Vagina (tissue), 2 donors: ENCODE measurements at places on chromosomes 12 and 14. TPM values are rescaled to one million over a fixed set of nuclear protein-coding genes. Genes with fewer than 3 reads are reported as not detected.

- no peak for DNase-seq
Measured at GRCh38 chr14:86897704-86898513, 1095.1 kb downstream of the GALC start.

- no peak for DNase-seq
Measured at GRCh38 chr12:54060975-54061778, 7.5 kb downstream of the HOXC4 start.

The LAG3 gene
- total RNA-seq, result 10.3 TPM

DNA sequence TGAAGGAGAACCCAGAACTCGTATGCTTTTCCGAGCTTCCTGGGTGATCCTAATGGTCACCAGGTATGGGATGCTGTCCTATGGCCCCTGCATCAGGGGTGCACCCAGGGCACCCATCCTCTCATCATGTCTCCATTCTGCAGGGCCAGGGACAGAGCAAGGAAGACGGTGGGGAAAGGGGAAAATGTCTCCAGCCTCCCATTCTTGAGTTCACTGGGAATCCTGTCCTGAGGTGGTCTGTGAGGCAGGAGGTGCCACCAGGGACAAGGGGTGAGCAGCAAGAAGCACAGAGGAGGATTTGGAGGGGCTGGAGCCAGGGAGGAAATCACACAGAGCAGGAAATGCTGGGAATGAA lies 14.9 kb upstream of the SLC6A12 start:
- peak; percentile 54 for DNase-seq

The VRK1 gene
- 10.1 TPM for total RNA-seq
